CD4-positive, alpha-beta T cell treated with Interferon alpha-2 for 1 hour (primary cell): ENCODE measurements at places on chromosomes 12 and 14.

DNA sequence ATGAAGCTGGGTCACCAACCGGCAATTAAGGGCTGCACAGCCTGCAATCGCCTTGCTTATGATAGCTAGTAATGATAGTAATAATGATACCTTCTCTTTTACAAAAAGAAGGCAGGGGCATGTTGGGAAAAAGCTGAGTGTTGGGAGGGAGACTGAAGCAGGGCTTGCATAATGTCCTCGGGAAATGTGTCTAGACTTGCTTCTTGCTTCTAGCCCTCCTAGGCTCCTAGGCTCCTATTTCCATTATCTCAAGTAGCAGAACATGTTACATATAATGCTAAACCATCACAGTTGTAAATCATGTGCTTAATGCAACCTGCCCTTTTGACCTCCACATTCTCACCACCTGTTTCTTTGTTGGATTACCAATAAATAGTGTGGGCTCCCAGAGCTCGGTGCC is 18.7 kb downstream of the RERGL start:
- DNase-seq, result no peak

- peak; percentile 62 for DNase-seq
Measured at GRCh38 chr12:46342562-46343033, 30.0 kb downstream of the SLC38A2 start.

- no peak for DNase-seq
Measured at GRCh38 chr14:103121846-103122584, 1.2 kb upstream of the TNFAIP2 start.

GRCh38 chr12:27987331-27987730 is 14.8 kb upstream of the PTHLH start:
- DNase-seq, result no peak

DNA sequence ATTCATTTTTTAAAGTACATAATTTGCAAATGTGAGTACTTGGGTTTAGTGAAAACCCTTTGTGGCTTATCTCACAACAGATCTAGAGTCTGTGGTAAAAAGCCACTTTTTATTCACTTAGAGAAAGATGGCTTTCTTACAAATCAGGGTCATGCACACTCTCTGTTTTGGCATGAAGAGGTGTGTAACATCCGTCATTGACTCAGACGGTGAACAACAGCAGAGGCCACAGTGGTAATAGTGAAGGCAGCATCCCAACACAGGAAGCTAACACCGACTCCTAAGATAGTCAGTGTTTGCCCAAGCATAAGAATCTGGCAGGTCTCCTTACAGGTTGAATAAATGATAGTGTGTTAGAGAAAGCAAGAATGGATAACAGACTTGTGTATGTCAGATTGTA is 593.0 kb downstream of the SOX5 start:
- no peak for DNase-seq

- no peak for DNase-seq
Measured at GRCh38 chr12:66388517-66388916, 86.2 kb downstream of the HELB start.

- no peak for DNase-seq
Measured at GRCh38 chr14:54000341-54000811, 43.8 kb upstream of the BMP4 start.

GRCh38 chr12:104115587-104115975 is 22.4 kb downstream of the NFYB start:
- no peak for DNase-seq

DNA sequence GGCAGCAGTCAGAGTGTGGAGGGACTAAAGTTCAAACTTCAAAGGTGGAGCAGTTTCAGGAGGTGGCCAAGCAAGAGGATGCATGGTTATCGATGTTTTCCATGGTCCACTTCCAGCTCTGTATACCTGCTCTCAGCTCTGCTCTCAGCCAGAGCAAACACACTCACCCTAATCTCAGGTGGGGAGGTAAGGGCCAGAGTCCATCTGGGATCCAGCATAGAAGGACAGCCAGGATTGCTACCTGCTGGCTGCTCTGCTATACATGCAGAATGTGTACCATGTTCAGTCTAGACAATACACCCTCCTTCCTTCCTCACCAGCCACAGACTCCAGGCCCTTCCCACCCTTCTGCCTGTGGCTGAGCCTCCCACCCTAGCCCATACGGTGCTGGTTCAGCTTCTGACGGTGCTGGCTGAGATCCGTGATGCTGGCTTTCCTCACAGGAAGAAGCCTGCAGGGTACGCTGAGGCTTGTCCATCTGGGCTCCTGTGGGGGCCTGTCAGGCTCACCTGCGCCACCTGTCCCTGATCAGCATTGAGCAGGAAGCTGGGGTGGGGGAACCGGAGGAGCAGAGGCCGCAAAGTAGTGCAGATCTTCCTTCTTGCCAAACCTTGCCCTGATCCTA is 2.4 kb downstream of the CBLN3 start:
- peak; percentile 36 for DNase-seq

DNA sequence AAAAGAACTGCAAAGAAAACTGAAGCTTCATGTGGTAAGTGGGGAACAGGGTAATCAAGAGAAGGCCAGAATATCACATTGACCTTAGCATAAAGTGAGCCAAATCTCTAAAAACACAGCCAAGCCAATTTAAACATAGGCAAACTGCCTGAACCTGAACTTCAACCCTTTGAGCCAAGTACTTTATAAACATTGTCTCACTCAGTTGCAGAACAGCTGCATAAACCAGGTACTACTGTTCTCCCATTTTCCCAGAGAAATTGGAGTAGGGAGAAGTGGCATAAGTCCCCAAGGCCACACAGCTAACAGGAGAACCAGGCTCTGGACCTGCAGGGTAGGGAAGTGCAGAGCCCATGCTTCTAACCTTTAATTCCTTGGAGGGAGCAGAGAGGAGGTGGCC is 30.4 kb upstream of the FKBP4 start:
- DNase-seq, result no peak

- DNase-seq, result no peak
Measured at GRCh38 chr12:82089369-82090121, 268.6 kb downstream of the CCDC59 start.

DNA sequence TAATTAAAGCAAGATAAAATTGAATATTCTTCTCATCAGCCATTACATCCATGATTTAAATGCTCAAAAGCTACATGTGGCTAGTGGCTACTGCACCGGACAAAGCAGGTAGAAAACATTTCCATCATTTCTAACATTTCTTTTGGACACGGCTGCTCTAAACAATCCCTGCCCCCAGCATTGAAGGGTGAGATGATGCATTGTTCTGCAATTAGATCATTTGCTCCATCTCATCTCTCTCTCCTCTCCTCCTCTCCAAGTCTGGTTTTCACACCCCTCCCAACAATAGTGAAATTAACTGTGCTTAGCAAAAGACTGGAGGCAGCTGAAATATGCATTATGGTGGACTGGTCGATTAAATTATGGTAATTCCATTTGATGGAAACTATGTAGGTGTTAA is 288.5 kb downstream of the KSR2 start:
- DNase-seq, result no peak

DNA sequence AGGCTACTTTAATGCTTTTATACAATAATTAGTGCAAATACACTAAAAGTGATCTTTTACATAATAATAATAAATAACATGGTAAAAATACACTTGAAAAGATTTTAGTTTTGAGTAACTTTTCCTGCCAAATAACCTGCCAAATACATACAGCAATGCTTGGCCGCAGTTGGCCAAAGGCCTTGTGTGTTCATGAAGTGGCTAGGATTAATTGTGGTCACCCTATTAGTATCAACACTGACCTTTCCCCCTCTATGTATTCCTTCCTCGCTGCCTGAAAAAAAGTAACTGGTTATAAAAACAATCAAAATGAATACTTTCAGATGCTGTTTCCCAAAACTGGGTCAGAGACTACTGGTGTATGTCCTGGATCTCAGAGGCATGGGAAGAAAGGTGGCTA is 34.3 kb downstream of the KICS2 start:
- no peak for DNase-seq

DNA sequence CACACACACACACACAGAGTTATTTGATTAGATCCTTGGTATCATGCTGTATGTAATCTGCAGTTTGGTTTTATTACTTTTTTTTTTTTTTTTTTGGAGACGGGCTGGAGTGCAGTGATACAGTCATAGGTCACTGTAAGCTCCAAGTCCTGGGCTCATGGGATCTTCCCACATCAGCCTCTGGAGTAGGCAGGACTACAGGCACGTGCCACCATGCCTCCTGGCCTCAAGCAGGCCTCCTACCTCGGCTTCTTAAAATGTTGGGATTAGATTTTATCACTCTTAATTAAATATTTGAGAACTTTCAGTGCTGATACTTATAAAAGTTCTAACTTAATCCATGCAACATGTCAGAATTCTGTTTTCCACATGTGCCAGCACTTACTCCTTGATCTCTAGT is 31.3 kb upstream of the PSEN1 start:
- DNase-seq, result no peak

GRCh38 chr12:58097741-58098140 is 156.4 kb downstream of the ATP23 start:
- DNase-seq, result no peak

GRCh38 chr12:115473257-115473956 is 789.4 kb upstream of the TBX3 start:
- DNase-seq, result no peak

- DNase-seq, result no peak
Measured at GRCh38 chr14:74864198-74864597, 11.7 kb downstream of the PROX2 start.

- DNase-seq, result no peak
Measured at GRCh38 chr14:58669556-58670200, 31.9 kb downstream of the DACT1 start.

- DNase-seq, result no peak
Measured at GRCh38 chr12:26704684-26705460, 128.1 kb downstream of the ITPR2 start.

GRCh38 chr12:13000616-13000924 is 505 bp upstream of the HEBP1 start:
- DNase-seq, result no peak

DNA sequence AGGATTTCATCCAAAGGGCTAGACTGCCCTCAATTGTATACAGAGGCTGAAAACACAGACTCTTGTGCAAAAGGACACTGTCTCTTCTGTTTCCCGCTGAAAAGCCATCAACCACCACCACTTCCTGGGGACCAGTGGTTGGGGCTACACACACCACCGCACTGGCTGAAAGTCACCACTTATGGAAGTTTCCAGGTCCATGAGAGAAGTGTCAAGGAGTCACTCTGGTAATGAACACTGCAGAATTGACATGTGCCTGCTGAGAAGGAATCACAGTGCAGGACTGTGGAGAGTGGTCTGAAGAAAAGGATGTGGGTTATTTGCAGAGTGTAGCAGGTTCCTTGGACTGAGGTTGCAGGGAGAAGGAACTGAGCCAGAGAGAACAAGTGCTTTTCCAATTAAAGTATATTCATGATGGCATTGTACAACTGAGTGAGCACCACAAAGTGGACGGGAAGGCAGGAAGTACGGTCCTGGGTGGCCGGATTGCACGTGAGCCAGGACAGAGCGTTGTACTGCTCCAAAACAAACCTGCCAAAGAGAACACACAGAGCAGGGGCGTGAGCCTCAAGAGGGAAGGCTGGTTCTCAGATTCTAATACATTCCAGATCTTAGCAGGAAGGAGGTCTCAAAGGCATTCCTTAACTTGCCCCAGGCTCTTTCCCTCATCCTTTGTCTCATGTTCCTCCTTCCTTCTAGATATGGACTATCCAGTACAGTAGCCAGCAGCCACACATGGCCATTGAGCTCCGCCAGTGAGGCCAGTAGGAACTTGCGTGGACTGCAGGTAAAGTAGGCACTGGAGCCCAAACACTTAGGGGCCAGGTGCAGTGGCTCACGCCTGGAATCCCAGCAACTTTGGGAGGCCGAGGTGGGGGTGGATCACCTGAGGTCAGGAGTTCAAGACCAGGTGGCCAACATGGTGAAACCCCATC is 316.4 kb downstream of the MED13L start:
- no peak for DNase-seq

GRCh38 chr14:43184540-43184939 is 1322.5 kb downstream of the FSCB start:
- DNase-seq, result no peak

- DNase-seq, result no peak
Measured at GRCh38 chr12:42186793-42187192, 42.1 kb upstream of the GXYLT1 start.

- DNase-seq, result no peak
Measured at GRCh38 chr14:43116341-43116740, 1390.7 kb downstream of the FSCB start.

DNA sequence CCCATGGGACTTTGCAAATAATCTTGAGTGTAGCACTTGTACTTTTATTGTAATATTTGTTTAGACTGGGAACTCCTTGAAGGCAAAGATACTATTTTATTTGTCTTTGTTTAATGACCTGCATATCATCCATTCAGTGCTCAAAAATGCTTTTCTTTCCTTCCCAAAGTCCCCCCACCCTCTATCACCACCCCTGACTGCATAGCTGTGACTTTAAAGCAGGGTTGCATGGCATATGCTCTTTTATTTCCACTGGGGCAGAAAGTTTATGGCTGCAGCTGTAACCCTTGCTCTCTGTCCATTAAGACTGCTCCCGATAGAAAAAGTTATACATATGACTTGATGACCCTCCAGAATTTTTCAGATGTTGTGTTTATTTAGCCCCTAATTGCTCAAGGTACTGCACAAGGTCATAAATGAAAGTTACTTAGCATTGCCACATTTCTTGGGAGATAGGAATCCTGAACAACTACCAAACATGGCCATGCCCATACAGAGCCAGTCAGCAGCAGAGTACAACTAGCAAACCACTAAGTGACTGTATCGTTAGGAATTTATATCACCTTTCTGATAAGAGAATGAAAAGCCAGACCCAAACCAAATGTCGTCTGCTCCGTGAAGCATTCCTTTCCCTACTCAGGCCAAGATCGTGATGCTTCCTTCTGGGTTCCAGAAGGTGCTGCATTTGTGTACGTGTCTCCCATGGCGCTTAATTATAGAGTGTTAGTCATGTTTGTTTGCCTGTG is 114.3 kb downstream of the DIP2B start:
- no peak for DNase-seq

GRCh38 chr12:90589956-90590355 is 365.0 kb downstream of the CCER1 start:
- DNase-seq, result no peak

DNA sequence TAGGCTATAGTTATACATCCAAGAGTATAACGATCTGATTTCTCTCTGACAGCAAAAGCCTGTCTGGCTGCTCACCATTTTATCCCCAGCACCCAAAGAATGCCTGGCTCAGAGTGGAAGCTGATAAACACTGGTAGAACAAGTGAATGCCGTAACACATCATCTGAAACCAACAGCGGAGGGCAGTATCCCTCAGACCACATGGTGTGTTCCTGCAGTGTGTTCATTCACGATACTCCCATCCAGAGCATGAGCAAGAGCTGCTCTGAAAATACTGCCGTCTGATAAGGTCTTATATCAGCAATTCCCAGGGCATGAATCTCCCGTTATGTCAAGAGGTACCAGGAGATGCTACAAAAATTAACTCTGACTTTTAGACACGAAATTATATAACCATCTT is 95.9 kb downstream of the TTC7B start:
- no peak for DNase-seq
